EL (cell line): ENCODE measurements at places on chromosomes 16 and 17.

- DNase-seq: no peak
These were observed 28.9 kb upstream of the CDH5 start for GRCh38 chr16:66337463-66338188.

DNA sequence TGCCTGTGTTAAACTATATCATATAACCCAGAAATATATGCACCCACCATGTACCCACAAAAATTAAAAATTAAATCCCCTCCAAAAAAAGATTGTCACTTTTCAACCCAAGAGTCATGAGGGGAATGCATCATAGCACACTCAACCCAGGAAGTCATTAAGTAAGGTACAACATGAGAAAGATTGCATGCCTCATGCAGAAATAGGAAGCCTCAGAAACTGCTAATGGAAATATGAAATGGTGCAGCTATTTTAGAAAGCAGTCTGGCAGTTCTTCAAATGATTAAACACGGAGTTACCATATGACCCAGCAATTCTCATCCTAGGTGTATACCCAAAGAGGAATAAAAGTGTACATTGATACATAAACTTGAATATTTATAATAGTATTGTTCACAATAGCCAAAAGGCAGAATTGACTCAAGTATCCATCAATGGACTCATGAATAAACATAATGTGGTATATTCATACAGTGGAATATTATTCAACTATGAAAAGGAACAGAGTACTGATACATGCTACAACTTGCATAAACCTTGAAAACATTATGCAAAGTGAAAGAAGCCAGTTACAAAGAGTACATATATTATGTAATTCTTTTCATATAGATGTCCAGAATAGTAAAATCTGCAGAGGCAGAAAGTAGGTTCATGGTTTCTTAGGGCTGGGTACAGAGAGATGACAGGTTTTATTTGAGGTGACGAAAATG, 70.4 kb downstream of the TMEM100 start:
- DNase-seq: no peak

- no peak for DNase-seq
These were observed 51.7 kb downstream of the SNX11 start for GRCh38 chr17:48159232-48159631.

GRCh38 chr17:73174126-73174525, 9.3 kb downstream of the SSTR2 start:
- DNase-seq: no peak

DNA sequence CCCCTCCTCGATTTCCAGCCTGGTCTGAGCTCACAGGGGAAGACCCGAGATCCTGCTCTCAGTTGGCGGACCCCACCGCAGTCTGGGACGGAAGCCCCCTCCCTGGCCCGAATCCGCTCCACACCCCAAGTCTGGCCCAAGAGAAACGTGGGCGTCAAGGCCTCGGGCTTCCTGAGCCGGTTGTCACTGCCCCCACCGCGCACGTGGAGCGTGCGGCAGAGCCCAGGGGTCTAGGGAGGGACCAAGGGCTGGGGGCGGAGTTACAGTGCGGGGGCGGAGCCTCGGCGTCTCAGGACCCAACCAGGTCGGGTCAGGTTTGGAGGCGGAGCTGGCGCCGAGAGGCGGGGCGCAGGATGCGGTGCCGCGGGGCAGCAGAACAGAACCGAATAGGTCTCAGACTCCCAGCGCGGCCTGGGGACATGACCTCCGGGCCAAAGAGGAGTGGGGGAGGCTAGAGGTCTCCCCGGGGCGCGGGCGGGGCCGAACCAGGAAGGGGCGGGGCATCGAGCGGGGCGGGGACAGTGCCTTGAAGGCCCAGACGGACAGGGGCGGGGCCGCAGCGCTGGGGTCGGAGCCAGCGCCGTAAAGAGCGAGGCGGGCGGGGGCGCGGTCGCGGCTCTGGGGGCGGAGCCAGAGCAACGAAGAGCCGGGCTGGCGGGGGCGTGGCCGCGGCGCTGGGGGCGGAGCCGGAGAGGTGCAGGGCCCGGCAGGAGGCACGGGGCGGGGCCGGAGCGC, 431 bp upstream of the ZFPM1 start:
- peak; percentile 93 for DNase-seq

DNA sequence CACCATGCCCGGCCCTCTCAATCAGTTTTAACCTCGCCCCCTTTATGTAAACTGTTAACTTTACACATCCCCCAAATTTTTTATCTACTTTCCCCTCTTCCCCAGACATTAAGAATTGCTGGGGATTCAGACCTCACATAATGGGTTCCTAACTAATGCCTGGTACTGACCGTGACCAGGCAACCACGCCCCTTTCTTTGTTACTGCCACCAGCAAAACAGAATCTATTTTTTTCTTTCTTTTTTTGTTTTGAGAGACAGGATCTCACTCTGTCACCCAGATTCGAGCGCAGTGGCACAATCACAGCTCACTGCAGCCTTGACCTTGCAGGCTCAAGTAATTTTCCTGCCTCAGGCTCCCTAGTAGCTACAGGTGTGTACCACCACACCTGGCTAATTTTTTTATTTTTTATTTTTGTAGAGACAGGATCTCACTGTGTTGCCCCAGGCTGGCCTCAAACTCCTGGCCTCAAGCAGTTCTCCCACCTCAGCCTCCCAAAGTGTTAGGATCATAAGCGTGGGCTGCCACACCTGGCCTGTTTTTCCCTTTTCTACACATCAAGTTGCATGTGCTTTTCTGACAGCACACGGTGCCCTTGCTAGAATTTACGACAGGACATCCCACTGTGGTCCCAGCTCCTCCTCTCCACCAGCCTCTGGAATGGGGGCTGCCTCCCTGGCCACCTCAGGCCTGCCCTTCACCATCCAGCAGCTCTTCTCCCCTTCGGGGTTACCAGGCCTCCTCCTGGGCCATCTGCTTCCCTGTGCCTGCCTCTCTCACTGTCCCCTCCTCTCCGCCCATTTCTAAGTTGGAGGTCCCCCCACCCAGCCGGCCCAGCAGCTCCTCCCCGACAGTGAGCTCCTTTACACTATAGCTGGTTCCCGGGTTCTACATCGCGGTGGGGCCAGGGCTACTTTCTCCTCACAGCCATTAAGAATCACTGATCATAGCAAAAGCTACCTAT, 10.8 kb downstream of the CPNE2 start:
- no peak for DNase-seq

DNA sequence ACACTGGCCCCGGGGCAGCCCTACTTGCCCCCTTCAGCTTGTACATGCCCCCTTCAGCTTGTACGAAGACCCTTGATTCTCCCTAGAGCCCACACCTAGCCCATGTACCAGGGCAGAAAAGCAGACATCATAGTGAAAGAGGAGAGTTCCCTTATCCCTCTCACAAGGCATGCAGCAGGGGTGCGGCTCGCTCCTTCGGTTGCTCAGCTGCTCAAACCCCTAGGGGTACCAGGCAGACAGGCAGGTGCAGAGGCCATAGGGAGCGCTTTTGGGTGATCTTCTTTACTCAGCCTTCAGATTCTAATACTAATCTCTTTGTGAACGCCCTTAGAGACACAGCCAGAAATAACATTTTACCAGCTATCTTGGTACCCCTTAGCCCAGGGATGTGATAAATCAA, 286.3 kb downstream of the NPIPA8 start:
- DNase-seq: no peak

DNA sequence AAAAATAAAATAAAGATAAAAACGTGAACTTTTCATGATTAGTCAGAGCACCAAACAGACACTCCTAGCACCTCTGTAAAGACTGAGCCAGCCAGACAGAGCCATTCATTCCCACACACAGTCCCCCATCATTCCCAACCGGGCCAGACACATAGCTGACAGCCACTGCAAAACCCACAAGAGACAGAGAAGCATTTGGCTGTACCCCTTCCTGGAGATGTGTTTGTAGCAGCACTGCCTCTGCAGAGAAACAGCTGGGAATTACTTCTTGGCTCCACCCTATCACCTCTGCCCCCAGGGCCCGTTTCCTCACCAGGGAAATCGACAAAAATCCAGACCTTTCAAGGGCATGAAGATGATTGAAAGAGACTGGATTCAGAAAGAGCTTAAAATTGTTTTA, 46.4 kb downstream of the MYH11 start:
- no peak for DNase-seq

DNA sequence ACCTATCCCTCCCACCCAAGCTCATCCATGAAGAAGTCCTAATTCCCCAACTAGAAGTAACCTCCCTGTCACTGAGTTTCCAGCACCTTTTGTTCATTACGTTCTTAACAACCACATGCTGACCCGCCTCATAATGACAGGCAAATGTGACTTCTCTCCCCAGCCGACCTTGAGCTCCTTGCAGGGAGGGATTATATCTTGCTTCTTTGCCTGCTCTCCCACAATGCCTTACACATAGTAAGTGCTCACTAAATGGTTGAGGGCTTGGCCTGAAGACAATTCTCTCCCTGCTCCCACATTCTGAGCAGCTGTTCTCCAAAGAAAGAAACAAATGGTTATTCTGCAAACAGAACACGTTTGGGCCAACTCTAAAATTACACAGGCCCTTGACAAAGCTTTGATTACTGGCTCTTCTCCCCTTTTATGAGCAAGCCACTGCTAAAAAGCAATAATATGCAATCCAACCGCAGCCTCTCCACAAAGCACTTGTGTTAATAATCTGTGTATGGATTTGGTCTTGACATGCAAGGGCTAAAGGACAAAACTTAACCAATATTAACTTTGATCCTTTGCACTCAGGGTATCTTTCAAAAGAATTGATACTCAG, 23.2 kb downstream of the SLC39A11 start:
- DNase-seq: no peak

DNA sequence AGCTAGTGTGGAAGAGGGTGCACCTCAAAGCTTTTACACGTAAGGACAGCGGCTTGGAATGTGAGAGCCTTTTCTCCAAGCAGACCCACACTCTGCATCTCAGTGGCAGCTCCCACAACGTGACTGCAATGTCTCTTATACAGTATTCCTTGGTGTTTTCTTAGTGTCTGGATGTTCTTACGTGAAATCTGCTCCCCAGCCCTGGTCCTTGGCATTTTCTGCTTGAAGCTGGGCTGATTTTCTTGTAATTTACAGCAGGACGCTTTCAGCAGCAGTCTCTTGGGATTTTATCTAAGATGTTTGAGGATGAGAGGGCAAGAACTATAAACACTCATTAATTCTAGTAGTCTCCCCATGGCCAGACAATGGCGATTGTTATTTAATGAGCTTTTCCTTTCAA, 12.1 kb upstream of the POLR3E start:
- DNase-seq: no peak

GRCh38 chr16:261031-261691, 14.6 kb downstream of the RGS11 start:
- DNase-seq: no peak

GRCh38 chr17:29757788-29758187, 135.1 kb upstream of the CORO6 start:
- no peak for DNase-seq

DNA sequence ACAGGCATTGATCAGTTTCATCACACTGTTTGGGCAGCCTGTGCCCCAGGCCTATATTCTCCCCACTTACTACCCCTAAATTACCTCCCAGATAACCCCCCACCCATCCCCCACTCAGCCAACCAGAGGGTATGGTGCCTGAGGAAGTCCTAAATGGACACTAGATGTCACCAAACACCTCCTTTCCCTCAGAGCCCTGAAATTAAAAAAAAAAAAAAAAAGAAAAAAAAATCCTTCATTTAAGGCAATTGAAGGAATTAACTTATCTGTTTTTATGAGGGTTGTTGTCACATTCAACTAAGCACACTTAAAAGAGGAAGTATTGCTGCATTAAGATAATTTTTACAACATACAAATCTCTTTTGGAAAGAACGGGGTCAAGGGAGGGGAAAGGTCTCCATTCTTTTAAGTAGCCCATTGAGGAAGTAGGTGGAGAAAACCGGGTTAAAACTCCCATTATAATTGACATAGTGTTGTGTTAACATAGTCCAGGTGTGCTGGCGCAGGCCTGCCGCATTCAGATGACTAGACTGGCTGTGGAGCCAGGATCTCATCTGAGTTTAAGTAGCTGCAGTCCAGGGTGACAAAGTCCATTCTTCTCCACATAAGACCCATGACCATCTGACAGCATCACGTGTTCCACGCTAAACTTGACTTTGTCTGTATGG, 46.3 kb downstream of the SNX11 start:
- DNase-seq: peak; percentile 52

GRCh38 chr16:67528222-67528869, at the start of gene RIPOR1:
Gene RIPOR1 (plus strand): TSS chr16:67528829. CDS start chr16:67538447, 9,618 bp downstream.
- peak; percentile 53 for DNase-seq

DNA sequence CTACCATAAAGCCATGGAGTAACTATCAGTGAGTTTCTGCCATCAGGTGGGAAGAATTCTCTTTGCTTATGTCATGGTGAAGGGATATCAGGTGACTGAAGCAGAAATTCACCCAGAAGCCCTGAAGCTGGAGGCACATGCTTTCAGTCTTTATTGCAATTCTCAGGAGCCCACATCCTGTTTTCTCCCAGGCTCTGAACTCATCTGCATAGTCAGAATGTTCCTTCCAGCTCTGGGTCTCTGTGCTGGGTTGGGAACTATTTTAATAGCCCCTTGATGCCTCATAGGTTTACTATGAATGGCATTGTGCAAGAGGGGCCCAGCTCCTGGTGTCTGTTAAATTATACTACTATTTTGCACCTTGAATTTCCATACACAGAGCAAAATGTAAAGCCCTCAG, 198.4 kb upstream of the SOX9 start:
- peak; percentile 94 for DNase-seq

- no peak for DNase-seq
These were observed 14.8 kb downstream of the MPRIP start for GRCh38 chr17:17057057-17057551.

DNA sequence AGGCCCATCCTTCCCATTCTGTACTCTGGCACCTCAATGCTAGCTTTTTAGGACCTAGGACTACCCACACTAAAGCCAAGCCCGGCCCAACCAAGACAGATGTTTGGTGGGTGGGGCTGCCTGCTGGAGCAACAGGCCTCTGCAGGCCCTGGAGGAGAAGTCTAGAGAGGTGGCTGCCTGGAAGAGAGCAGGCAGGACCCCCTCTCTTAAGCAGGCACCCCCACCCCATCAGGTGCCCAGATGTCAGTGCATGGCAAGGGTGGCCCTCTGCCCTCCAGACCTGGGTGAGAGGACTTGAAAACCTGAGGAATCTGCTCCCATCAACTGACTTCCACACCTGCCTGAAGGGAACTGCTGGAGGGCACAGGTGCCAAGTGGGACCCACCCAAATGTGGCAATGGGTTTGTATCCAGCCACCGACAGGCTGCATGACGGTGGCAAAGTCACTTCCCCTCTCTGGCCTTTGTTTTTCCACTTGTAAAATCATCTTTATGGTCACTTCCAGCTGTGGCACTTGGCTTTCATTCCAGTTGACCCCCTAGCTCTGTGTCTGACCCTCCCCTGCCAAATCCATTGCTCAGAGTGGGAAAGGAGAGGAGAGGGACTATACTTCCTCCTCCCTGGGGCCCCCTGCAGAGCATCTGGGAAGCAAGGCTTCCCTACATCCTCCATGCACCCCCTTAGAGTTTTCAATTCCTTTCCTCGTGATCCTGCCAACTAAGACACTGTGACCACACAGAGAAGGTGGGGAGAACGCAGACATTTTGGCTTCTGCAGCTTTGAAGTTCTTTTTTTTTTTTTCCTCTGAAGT, 1.7 kb upstream of the STAT5A start:
- DNase-seq: no peak
